ENCODE measurements at places on chromosomes 7 and 10.

GRCh38 chr7:132604121-132604520 lies 27.9 kb upstream of the PLXNA4 start:
- DNase-seq, result no peak

DNA sequence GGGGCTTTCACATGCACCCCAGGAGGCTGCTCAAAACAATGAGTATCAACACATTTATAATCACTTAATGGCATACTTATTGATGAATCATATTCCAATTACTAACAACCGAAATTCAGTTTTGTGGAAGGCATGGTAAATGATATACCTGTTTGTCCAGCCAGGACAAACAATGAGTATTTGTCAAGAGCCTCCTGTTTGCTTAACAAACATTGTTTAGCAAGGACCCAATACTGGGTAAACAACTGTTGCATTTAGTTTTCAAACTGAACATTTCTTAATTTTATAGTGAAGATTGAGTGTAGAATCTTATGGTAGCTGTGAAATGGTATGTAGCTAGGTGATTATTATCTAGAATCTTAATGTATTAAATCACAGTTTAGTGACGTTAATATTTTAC lies 473.7 kb downstream of the ATRNL1 start:
- no peak for DNase-seq

DNA sequence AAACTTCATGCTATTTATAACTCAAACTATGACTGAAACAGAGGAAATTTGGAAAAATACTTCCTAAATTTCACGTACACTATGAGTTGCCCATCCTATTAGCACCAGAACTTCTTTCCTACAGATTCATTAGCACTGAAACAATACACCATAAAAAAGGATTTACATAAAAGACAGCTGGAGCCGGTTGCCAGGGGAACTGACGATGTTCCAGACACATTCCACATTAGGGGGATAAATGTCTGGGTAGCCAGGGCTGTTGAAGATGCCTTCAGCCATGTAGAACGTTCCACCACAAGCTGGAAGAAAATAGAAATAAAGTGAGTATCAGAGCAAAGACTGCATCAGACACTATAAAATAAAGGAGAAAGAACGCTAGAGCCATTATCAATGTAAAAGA lies 129.8 kb upstream of the RSU1 start:
- DNase-seq, result no peak

DNA sequence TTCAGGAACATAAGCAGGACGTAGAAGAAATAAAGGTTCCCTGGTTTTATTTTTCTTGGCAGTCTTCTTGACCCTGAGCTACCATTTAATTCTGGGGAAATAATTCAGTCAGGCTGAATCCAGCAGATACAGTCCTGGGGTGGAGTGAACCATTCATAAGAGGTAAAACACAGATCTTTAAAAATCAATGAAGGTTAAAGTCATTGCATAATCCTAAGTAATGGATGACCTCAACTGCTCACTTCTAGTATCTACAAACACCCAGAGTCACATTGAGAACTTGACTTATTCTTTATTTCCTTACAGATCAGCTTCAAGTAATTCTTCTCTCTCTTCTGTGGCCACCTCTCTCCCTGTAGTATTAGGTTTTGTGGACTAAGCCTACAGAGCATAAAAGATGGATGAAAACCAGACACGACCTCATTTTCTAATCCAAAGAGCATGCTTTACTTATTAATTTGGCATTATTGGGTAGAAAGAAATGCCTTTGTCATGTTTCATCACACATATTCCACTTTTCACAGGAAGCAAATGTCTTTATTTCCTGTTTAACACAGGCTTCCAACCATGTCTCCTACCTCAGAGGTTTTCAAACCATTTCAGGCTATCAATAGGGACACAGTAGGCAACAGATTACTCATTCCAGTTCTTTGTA lies 182.3 kb upstream of the IMMP2L start:
- DNase-seq, result no peak

GRCh38 chr10:21953585-21954057 lies 49.9 kb downstream of the DNAJC1 start:
- DNase-seq, result no peak

- DNase-seq, result no peak
Observed at GRCh38 chr7:45055594-45056219, 33.1 kb downstream of the NACAD start.

GRCh38 chr10:17073725-17074540 lies 55.7 kb downstream of the CUBN start:
- DNase-seq, result no peak

- DNase-seq, result peak; percentile 53
Observed at GRCh38 chr7:73738220-73738611, 386 bp downstream of the ABHD11 start.

GRCh38 chr7:38369816-38370493 lies 96.5 kb upstream of the TARP start:
- peak; percentile 76 for DNase-seq

DNA sequence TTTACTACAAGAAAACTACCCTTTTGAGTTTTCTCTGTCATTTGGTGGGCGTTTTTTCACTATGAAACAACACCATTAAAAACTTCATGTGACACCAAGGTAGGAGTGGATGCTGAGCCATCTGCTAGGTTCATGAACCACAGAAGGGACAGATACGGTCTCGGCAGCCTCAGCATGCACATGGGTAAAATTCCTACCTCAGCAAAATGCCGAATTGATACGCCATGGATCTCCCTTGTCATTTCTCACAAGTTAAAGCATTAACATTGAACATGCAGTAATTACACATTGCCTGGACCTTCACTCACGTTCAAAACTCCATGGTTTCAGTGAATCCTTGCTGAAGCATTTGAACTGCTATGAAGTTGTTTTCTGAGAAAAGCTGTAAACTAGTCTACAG lies 121.5 kb upstream of the EGR2 start:
- DNase-seq, result no peak

GRCh38 chr7:4809666-4810065 lies 34.2 kb downstream of the AP5Z1 start:
- no peak for DNase-seq

All from activated naive CD4-positive, alpha-beta T cell (primary cell).